Tibial nerve (tissue), 4 donors: ENCODE measurements at places on chromosomes 7 and 10.

- no peak for DNase-seq
Measured at GRCh38 chr7:99090771-99091542, 53.0 kb downstream of the SMURF1 start.

DNA sequence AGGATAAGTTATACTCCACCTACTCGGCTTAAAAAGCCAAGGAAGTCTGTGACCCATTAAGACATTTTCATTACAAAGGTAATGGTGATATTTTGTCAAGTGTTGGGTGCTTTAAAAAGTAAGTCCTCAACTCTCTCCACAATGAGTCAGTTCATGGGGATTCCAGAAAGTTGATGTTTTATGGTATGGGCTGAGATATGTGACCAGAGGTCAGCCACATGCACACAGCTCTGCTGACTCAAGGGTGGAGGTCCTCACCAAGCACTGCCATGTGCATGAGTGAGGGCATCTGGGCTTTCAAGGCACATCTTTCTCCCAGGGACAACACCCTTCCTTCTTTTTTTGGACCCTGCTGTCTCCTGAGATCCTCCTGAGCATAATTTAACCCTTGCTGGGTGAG, 292.9 kb downstream of the PTEN start:
- DNase-seq, result no peak

DNA sequence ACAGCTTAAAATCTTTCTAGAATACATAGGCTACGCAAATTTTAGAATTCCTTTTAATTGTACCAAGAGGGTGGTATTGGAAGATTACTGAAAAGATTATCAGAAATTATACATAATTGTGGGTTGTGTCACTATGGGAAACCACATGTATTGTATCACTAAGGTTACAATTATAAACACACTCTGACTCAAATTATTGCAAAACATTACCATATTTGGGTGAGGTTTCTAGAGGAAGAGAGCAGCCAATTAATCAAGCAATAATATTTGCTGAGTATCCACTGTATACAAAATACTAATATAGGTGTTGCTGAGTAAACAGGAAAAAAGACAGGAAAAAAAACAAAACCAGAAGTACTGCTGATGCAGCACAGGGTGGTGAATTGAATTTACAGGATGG, 3.1 kb upstream of the CAPZA2 start:
- DNase-seq, result no peak

GRCh38 chr7:44569959-44570358, 3.7 kb downstream of the DDX56 start:
- no peak for DNase-seq

DNA sequence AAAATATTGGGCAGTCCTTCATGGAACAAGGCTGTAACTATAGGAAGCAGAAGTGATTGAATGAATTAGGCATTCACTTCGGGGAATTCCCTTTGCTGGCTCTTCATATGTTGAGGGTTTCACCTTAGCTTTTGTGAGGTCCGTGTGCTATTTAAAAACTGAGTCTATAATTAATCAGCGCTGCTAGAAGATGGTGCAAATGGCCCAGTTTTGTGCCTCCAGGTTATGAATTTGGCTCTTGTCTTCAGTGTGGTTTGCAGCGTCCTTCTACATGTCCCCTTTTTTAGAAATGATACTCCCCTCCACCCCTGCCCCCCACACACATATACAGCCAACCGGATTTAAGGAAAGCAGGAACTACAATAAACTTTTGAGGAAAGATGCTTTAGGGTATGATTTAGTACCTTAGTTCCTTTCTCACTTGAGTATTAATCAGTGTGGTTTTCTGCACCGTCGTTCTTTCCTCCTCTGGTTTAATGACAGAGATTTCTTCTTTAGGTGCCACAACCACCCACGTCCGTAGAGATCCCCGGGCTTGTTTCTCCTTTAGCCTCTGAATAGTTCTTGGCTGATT, 110.6 kb upstream of the SAMD8 start:
- DNase-seq, result no peak

GRCh38 chr7:100247152-100247757, 27.5 kb downstream of the PVRIG start:
- DNase-seq, result no peak

DNA sequence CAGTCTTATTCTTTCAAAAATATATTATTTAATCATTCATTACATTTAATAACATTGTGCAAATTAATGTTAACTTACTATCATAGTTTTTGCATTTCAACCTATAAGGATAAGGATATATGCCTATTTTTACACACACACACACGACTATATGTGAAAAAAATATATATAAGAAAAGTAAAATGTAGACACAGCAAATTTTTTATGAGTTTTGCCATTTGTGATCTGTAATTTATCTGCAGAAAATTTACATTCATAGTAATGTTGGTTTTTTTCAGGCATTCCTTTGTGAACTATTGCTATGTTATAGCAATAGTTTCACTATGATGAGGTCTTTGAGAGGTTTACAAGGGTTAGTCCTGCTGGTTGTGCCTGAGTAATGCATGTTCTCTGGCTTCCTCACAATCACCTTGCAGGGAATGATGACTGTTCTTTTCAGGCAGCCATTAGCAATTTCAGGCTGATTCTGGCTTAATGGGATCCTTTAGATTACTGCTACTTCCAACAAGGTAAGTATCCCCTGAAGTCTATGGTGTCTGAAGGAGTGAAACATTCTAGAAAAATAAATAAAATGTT, 183.7 kb upstream of the CDK1 start:
- no peak for DNase-seq

DNA sequence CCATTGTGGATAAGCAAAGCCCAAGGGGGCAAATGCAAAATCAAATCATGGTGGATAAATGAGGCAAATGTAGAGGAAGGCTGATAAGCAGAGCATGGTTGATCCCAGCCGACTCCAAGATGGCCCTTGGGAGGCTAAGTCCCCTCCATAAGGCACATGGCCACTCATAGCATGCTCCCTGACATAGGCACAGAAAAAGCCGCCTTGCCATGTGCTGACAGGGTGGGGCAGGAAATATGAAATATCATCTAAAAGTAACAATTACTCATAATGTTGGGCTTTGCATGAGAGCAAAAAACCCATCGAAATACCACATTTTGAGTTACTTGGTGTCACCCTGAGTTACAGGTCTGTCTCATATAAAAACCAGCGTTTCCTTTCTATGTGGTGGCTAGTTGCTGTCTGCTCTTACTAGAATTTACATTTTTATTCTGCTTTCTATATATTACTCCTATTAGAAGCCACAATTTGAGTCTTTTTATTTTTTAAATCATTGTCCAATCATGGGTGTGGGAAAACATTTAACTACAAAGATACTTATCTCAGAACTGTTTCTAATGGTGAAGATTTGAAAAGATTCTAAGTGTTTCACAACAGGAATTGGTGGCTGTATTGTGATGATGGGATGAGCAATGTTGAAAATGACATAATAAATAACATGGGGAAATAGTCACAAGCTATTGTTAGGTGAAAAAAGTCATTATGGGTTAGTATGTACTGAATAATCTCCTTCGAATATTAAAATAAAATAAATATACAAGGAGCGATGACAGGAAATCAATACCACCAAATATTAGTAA, 102.7 kb downstream of the CUBN start:
- no peak for DNase-seq

DNA sequence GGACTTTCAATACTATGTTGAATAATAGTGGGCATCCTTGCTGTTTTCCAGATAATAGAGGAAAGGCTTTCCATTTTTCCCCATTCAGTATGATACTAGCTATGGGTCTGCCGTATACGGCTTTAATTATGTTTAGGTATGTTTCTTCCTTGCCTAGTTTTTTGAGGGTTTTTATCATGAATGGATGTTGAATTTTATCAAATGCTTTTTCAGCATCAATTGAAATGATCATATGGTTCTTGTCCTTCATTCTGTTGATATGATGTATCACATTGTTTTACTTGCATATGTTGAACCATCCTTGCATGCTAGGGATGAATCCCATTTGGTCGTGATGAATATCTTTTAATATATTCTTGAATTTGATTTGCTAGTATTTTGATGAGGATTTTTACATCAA, 9.2 kb upstream of the RP9 start:
- no peak for DNase-seq

DNA sequence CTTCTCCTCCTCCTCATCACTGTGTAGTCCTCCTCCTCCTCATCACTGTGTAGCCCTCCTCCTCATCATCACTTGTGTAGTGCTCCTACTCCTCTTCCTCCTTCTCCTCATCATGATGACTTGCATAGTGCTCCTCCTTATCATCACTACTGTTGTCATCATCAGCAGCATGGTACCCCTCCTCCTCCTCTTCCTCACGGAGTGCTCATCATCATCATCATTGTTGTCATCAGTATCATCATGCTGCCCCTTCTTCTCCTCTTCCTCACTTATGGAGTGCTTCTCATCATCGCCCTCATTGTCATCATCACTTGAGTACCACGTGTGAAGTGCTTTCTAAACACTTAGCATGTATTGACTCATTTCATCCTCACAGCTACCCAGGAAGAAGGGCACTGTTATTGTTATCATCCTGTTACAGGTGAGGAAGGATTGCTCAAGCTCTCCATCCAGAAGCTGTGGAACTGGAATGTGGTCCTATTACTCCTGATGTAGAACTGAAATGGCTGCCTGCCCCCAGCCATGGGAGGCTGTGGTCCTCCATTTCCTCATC, 122.8 kb upstream of the SHH start:
- DNase-seq, result no peak

DNA sequence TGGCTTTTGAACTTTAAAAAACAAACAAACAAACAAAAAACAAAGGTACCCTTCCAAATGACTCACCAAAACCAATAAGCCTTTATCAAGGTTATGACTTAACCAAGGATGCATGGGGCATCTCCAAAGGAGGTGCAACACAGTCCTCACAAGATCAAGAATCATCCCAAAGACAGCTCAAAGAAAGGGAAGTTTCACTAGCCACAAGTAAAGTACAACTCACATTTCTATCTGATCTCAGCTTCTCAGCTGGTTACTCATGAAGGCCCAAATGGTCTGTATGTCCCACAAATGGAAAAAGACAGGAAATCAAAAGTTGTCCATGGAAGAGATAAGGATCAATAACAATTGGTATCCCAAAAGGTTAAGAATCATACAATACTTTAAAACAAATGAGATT, 6.0 kb upstream of the MKLN1 start:
- DNase-seq, result no peak

DNA sequence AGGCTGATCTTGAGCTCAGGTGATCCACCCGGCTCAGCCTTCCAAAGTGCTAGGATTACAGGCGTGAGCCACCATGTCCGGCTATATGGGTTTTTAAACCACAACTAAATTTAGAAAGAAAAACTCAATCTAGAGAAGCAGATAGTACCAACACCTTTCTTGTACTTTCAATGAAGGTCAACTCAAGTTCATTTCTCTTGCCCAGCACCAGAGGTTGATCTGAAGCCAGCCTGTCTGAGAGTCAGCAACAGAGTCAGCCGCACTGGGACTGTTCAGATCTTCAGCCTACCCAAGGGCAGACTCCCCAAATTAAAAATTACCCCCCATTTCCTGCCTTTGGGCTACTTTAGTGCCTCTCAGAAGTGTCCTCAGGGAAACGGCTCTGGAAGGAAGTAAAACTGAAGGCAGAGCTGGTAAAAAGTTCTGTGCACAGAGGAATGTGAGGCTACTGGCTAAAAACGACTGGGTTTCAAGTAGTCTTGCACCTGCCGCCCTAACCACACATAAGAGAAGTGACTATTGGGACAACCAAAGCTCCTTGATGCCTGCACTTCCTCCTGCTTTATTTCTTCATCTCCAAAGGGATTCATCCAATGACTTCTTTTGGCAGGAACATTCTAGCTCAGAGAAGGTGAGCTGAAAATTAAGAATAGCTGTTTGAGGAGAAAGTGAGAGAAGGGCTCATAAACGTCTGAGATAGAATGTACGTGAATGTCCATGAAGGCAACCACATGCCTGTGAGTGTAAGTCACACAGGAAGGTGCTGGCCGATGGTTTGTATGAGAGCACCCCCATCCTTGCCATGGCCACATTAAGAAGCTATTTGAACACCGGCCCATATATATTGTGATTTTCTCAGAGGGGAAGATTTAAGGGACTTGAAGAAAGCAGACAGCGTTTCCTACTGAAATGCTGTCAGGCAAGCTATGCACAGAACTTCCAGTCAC, 142.4 kb upstream of the PRR15 start:
- no peak for DNase-seq

DNA sequence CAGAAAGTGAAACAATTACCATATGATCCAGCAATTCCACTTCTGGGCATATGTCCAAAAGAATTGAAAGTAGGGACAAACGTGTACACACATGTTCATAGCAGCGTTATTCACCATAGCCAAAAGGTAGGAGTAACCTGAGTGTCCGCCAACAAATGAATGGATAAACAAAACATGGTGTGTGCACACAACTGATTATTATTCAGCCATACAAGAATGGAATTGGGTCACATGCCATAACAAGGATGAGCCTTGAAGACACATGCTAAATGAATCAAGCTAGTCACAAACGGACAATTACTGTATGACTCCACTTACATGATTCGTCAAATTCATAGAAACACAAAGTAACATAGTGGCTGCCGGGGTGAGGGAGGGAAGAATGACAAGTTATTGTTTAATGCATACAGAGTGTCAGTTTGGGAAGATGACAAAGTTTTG, 4.1 kb upstream of the OIT3 start:
- no peak for DNase-seq

DNA sequence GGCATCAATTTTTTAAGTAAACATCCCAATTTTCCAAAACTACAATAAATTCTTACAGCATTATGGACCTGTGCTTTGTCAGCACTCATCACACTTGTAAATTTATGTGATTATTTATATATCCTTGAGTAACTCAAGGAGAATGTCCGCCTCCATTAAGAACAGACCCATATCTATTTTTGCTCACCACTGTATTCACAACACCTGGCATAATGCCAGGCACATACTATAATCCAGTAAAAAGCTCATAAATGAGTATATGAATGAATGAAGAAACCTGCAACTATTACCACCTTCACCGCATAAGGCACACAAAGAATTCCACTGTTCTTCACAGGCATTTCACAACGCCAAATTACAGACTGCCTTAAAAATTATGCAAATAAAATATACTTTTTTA, 46.9 kb downstream of the MINDY3 start:
- no peak for DNase-seq

- no peak for DNase-seq
Measured at GRCh38 chr7:87912121-87912520, 21.9 kb upstream of the ADAM22 start.

- no peak for DNase-seq
Measured at GRCh38 chr10:105466521-105466920, 825.4 kb downstream of the SORCS3 start.

DNA sequence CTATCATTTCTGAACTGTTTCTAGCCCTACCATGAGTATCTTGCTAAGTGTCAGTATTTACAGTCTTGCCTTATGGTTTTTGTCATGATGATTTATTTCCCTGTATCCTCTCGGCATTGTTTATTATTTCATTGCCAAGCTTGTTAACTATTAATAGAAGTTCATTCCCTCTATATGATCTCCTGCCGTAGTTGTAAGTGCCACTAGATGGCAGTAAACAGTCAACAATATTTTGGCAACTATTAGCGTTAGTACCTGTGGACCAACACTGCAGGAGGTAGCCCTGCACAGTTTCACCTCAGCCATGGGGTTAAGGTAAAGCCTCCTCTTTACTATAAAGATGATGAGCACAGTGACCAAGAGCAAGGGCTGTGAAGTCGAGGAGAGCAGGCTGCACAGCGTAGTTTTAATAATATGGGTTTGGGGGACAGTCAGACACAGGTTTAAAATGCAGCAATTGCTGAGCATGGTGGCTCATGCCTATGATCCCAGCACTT, 26.1 kb upstream of the CCNJ start:
- peak; percentile 67 for DNase-seq
